ENCODE measurements at places on chromosomes 13 and 19.

DNA sequence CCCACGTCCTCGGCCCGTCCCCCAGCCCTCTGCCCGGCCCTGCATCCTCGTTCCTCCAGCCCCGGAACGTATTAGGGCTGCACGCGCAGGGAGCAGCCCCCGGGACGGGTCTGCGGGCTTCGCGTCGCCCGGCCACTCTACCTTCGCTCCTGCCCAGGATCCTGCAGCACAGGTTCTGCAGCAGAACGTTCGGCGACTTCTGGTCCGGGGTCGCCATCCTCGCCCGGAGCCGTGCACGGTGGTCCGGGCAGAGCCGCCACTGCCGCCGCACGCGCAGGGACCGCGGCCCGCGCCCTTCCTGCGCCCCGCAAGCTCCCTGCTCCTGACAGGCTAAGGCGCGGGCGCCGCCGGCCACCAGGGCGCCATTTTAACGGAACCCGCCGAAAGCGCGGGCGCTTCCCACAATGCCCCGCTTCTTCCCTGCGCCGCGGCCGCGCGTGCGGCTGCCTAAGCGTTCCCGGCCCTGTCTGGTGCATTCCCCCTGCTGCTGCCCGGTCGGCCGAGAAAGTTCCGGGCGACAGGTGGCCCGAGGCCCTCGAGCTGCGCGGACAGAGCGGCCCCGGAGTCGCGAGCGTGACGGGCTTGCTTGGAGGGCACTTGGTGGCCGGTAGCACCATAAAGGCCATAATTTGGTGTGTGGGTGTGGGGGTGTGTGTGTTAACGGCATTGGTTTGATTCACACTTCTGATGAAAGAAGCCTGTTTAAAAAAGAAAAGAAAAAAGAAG lies at the start of gene TUBGCP3:
Gene TUBGCP3, minus strand, starts transcription at position 390 of the 726 bp plus-strand sequence. Its CDS starts 173 bp downstream, at position 217.
- DNase-seq = peak; percentile 95

- no peak for DNase-seq
Measured at GRCh38 chr19:19271828-19272599, 1.1 kb downstream of the TM6SF2 start.

DNA sequence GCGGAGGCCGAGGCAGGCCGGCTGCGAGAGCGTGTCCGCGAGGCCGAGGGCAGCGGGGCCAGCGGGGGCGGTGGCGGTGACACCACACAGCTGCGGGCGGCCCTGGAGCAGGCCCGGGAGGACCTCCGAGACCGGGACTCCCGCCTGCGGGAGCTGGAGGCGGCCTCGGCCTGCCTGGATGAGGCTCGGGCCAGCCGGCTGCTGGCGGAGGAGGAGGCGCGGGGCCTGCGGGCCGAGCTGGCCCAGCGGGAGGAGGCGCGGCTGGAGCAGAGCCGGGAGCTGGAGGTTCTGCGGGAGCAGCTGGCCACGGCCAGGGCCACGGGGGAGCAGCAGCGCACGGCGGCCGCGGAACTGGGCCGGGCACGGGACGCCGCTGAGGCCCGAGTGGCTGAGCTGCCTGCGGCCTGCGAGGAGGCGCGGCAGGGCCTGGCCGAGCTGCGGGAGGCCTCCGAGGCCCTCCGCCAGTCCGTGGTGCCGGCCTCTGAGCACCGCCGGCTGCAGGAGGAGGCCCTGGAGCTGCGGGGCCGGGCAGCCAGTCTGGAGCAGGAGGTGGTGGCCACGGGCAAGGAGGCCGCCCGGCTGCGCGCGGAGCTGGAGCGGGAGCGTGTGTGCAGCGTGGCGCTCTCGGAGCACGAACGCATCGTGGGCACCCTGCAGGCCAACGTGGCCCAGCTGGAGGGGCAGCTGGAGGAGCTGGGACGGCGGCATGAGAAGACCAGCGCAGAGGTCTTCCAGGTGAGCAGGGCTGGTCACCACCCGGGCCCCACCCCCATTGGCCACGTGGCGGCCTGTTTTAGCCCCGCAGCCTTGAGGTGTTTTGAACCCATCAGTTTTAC lies 11.7 kb upstream of the EBI3 start:
- DNase-seq = no peak

DNA sequence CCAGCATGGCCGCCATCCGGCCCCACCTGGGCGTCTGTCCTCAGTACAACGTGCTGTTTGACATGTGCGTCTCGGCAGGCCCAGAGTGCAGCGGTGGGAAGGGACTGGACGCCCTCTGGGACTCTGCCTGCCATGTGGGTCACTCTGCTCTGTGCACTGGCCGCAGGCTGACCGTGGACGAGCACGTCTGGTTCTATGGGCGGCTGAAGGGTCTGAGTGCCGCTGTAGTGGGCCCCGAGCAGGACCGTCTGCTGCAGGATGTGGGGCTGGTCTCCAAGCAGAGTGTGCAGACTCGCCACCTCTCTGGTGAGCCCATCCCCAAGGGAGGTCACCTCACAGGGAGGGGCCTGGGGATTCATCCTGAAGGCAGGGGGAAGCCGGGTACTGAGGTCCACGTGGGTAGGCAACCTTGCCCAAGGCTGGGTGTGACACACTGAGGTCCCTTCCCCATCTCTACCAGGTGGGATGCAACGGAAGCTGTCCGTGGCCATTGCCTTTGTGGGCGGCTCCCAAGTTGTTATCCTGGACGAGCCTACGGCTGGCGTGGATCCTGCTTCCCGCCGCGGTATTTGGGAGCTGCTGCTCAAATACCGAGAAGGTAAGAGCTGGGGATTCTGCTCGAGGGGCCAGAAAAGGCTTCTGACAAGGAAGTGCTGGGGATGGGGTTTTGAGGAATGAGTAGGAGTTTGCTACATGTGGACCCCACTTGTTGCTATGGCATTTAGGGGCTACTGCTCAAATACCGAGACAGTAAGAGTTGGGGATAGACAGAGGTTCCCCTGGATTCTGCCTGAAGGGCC lies 11.3 kb downstream of the ABCA7 start:
- no peak for DNase-seq

DNA sequence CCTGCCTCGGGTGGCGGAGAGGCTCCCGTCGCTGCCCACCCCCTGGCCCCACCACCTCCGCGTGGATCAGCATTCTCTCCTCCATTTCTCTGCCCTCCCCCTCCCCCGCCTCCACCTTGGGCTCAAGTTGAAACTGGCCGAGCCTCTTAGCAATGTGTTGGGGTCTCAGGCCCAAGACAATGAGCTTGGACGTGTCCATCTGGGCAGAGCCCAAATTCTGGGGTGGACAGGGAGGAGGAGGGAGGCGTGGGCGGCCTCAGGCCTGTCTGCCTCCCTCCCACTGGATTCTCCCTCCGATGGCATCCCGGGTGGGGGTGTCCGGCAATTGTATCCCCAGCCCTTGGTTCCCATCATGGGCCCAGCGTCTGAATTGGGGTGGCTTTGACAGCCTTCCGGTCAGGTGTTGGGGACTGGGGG lies 1.2 kb downstream of the CELF5 start:
- no peak for DNase-seq

DNA sequence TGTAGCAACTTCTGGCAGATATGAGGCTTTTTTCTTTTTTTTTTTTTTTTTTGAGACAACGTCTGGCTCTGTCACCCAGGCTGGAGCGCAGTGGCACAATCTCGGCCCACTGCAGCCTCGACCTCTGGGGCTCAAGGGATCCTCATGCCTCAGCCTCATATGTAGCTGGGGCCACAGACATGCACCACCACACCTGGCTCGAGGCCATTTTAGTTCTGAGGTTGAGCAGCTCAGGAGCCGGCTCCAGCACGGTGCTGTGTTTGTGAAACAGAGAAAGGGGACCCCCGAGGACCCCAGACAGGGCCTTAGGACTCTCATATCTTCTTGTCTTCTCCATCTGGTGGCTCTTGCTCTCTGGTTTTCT lies 3.4 kb upstream of the FLT3LG start:
- DNase-seq = no peak

GRCh38 chr19:55504252-55504603 lies 16.0 kb downstream of the SSC5D start:
- DNase-seq = no peak

DNA sequence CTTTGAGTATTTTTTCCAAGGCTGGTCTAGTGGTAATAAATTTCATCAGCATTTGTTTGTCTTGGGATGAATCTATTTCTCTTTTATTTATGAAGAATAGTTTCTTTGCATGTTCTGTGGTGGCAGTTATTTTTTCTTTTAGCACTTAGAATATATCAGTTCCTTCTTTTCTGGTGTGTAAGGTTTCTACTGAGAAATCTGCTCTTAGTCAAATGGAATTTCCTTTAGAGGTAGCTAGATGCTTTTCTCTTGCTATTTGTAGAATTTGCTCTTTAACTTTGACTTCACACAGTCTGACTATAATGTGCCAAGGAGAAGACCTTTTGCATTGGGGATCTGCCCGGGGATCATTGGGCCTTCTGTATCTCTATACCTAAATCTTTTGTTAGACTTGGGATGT lies 4.1 kb upstream of the SIGLEC6 start:
- DNase-seq = no peak

DNA sequence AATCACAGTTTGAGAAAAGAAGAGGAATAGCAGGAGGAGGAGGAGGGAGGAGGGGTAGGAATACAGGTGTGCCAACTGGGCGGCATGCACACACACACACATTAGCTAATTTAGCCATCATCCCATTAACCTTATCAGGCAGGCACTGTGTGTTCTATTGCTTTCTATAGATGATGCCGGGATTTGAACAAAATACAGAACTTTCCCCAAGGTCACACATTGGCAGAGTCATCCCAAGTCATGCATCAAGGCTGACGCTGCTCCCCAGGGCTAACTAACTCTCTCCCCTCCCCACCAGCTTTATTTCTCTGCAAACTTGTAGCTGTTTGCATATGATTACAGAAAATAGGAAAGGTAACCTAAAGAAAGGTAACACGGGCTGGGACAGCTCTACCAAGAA lies 83.0 kb downstream of the NUFIP1 start:
- no peak for DNase-seq

- no peak for DNase-seq
Measured at GRCh38 chr13:80389073-80390038, 48.4 kb upstream of the SPRY2 start.

GRCh38 chr13:71303144-71303543 lies 563.9 kb downstream of the DACH1 start:
- DNase-seq = no peak

- no peak for DNase-seq
Measured at GRCh38 chr13:26440111-26440510, 117.4 kb upstream of the WASF3 start.

- DNase-seq = no peak
Measured at GRCh38 chr19:29944390-29945012, 2.5 kb downstream of the URI1 start.

- DNase-seq = no peak
Measured at GRCh38 chr13:79194272-79194671, 211.8 kb downstream of the RBM26 start.

GRCh38 chr13:83065108-83065507 lies 817.2 kb downstream of the SLITRK1 start:
- no peak for DNase-seq

- no peak for DNase-seq
Measured at GRCh38 chr13:111489301-111489700, 168.9 kb downstream of the TEX29 start.

DNA sequence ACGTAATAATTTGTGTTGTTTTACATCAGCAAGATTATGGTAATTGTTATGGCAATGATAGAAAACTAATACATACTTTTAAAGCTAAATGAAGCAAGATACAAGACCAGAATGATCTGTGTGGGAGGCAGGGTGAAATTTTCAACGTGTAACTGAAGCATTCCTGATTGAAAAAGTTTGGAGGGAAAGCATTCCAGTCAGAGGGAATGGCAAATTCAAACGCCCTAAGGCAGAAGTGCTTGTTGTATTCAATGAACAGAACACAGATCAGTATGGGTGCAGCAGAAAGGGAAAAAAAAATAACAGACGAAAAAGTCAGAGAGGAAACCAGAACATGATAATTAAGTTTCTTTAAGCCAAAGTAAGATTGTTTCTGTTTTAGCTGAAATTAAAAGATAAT lies 928.5 kb upstream of the SLITRK1 start:
- no peak for DNase-seq

DNA sequence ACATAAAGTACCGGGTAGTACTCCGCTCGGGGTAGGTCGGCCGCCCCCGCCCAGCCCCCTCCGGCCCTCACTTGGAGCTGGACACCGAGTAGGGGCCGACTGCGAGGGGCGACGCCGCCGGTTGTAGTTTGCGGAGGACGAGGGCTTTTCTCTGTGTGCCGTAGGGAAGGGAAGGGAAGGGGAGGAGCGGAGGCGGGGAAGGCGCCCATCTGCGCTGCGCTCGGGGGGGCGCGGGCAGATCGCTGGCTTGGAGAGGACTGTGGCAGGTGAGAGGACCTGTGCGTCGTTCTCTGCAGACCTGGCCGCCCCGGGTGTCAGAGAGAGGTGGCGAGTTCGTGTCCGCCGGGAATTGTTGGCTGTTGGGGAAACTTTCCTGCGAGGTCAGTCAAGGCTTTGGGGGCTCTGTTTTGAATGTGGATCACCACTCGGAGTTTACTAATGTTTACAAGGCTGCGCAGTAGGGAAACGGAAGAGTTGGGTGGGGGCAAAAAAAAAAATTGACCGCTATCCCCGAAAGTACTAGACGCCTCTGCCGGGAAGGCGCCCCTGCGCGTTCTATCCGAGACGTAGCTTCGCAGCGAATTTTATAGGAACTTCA lies 1.4 kb downstream of the ING1 start:
- DNase-seq = no peak

- DNase-seq = no peak
Measured at GRCh38 chr19:4316956-4317355, 12.6 kb downstream of the FSD1 start.

DNA sequence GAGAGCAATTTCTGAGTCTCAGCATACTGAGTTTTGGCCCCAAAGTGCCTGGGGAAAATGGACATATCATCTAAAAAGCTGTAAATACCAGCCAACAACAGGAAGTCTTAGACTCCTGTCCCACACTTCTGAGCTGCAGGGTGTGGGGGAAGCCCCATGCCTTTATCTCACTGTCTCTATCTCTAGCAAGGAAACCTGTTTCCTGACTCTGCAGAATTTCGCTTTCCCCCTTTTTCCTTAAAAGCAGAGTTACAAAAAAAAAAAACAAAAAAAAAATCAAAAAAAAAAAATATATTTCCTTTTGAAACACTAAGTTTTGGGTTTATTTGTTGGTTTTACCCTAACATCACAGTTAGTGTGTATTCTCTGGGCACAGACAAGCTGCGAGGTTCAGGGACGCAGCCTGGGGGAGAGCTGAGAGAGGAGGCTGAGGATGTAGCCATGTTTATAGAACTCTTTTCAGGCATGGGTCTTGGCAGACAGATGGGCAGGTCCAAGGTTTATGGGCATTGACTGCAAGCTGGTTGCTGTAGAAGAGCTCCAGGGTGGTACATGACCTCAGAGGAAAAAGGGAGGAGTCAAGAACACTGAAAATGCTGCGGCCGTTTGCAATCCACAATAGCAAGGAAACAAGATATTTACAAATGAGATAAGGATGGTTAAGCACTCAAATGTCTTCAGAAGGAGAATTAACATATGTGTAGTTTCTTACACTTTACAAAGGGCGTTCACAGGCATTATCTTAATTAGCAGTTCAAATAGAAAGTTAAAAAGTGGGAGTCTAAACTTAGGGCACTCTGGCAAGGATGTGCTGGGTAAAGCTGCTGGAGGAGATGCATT lies 4.9 kb downstream of the MBNL2 start:
- no peak for DNase-seq
